ENCODE measurements at places on chromosomes 7 and 10.

GRCh38 chr7:36244429-36244828 lies 91.4 kb downstream of the EEPD1 start:
- DNase-seq: no peak

- DNase-seq: no peak
These were observed 33.6 kb downstream of the DNMBP start for GRCh38 chr10:99975942-99976809.

DNA sequence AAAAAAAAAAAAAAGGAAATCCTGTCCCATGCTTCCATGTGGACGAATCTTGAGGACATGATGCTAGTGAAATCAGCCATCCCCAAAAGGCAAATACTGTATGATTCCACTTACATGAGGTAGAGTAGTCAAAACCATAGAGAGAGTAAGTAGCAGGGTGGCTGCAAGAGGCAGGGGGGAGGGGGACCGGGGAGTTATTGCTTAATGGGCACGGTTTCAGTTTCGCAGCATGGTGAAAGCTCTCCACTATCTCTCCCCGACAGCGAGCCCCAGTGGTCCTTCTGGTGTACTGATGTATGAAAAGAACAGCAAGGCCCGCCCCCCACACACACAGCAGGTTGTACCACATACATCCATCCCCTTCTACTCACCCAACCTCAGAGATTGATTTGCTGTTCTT lies 32.8 kb downstream of the NOD1 start:
- peak; percentile 77 for DNase-seq

- DNase-seq: no peak
These were observed 639.9 kb downstream of the PHTF2 start for GRCh38 chr7:78438433-78438832.

DNA sequence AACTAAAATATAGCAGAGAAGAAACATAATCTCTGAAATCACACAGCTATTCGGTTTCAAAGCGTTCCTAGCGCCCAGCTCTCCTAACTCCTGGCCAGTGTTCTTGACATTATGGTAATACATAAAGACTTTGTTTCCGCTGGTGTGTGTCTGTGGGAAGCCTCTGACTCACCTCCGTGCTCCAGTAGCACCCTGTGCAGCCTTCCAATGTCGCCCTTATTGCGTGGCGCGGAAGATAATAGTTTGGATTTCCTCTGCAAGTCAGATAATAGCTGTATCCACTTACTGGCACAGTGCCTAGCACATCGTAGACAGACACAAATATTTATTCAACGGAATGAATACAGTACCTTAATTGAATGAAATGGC lies 570 bp downstream of the BMS1 start:
- peak; percentile 6 for DNase-seq

GRCh38 chr10:77582710-77583115 lies 54.9 kb downstream of the KCNMA1 start:
- DNase-seq: no peak

DNA sequence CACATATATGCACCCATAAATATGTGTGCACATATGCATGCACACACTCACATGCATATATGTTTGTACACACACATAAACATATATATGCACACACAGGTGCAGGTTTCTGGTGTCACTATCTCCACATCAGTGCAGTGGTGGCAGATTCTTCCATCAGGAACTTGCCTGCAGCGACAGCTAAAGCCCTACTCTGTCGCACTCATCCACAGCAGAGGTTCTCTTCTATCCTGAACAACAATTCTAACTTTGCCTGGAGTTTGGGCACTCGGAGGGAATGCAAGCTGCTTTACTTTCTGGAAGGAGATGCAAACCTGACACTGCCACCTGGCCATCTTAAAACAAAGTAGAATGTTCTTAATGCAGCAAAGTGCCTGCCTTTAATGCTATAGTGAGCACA lies 745.8 kb downstream of the GRID1 start:
- DNase-seq: no peak

- no peak for DNase-seq
These were observed 73.3 kb upstream of the WAC start for GRCh38 chr10:28459453-28460144.

GRCh38 chr10:104981995-104982394 lies 340.9 kb downstream of the SORCS3 start:
- DNase-seq: no peak

DNA sequence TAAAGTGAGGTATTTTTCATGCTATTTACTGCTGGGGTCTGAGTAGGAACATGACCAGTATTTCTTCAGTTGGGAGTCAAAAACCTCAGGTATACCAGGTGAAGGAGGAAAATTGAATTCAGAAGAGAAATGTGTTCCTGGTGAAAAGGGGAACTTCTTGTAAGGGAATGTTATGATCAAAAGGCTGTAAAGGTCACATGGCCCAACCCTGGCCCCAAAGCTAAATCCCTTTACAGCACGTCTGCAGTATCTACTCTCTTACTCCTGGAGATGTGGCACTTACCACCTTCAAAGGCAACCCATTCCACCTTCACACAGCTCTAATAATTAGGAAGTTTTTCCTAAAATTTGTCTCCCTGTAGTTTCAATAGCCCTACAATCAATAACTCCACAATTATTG lies 15.2 kb downstream of the PIK3AP1 start:
- DNase-seq: no peak

- no peak for DNase-seq
These were observed 7.0 kb downstream of the SPACDR start for GRCh38 chr7:100457033-100457432.

DNA sequence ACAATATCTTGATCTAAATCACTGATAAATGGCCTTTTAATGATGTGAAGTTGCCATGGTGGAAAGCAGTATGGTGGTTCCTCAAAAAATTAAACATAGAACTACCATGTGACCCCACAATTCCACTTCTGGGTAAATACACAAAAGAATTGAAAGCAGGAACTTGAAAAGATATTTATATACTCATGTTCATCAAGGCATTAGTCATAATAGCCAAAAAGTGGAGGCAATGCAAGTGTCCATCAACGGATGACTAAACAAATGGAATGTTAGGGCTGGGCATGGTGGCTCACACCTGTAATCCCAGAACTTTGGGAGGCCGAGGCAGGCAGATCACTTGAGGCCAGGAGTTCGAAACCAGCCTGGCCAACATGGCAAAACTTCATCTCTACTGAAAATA lies 2.0 kb upstream of the DNAJC12 start:
- DNase-seq: no peak

GRCh38 chr7:53094827-53095226 lies 59.4 kb downstream of the POM121L12 start:
- no peak for DNase-seq

DNA sequence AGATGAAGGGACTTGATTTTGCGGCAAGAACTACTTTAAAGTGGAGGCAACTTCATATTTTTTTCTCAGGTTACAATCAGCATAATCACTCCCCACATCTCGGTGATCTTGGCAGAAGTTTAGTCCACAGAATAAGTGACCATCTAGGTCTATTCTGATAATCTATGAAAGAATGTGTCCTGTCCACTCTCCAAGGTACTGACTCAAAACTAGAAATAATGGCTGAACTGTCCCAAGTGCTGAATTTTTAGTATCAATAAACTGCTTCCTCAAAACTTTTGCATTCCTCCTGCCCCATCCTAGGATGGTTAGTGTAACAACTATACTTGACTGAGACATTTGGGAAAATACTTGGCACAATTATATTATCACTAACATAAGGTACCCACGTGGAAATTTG lies 10.9 kb upstream of the CHRM2 start:
- DNase-seq: no peak

- no peak for DNase-seq
These were observed 27.3 kb upstream of the IFRD1 start for GRCh38 chr7:112422842-112423496.

DNA sequence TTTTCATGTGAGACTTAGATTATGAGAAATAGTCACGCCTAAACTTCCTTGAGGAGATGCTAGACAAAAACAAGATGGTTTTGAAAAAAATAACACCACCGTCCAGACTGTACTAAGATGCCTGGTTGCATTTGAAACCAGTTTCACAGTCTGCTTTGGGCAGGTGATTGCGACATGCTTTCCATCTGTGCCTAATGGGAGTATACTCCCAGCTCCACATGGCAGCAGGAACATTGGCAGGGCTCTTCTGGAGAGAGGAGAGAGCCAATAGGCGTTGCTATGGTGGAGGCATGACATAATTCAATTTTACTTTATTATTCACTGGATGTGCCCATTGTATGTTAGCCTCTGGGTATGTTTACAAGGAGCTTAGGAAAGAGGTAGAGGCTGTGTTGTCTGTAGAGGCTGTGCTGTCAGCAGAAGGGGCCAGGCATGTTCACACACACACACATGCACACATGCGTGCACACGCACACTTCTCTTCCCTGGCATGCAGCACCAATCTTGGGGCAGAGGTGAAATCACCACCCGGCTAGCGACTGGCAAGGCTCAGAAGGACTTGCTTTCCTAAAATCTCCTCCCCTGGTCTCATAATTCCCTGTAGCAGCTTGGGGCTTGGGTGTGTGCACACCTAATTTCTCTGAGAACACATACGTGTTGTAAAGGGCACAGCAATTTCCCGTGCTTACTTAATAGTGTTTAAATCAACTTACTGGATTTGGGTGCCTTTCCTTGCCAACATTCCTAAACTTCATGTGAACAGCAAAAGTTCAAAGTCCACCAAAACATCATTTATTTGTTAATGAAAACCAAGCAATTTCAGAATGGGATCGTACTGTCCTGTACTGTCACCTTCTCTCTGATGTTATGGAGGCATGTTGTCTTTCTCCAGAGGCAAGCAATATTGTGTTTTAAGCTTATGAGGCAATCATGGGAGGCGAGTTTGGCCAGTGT lies 162.1 kb downstream of the TCF7L2 start:
- no peak for DNase-seq

DNA sequence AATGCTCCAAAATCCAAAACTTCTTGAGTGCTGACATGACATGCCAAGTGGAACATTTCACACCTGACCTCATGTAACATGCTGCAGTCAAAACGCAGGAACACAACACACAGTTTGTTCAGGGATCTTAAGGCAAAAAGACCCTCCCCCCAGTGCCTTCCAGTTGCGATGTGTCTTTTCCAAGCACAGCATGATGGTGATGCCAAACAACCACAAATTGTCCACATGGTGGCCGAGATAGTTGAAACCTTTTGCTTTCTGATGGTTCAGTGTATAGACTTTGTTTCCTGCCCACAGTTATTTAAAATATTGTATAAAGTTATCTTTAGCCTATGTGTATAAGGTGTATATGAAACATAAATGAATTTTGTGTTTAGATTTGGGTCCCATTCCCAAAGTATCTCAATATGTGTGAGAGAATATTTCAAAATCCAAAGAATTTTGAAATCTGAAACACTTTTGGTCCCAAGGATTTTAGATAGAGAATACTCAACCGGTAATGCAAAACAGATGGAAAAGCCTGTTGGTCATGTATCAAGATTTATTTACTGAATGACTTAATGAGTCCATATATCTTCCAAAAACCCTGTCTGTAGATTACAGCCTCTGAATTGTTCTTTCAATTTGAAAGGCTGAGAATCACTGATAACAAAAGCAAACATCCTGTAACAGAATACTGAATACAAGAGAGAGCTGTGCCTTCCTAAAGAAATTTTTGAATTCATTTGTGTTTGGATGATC lies 93.4 kb upstream of the OIT3 start:
- DNase-seq: no peak

All from NCI-H1092 (cell line).